ENCODE measurements at places on chromosomes 2 and 18.

- DNase-seq = peak; percentile 11
Observed at GRCh38 chr2:195899226-195899625, 169.4 kb downstream of the DNAH7 start.

DNA sequence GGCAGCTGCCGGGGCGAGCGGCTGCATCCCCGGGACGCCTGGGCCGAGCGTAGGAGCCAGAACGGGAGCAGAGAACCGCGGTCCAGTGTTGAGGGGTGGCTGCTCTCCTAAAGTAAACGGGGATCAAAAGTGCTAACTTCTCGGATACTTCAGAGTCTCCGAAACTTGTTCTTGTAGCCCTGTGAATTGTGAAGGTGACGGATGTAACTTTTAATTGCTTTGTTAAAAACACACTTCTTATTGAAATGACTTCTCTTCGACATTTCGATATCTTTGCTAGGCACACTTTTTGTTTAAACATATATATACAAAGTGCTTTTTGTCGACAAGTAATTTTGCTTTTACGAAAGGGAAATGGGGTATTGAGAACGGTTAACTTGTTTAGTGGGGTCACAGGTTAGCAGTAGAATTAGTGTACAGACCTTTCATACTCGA lies 540 bp downstream of the ATP9B start:
- DNase-seq = peak; percentile 19

- no peak for DNase-seq
Observed at GRCh38 chr2:29182920-29183319, 67.7 kb downstream of the CLIP4 start.

DNA sequence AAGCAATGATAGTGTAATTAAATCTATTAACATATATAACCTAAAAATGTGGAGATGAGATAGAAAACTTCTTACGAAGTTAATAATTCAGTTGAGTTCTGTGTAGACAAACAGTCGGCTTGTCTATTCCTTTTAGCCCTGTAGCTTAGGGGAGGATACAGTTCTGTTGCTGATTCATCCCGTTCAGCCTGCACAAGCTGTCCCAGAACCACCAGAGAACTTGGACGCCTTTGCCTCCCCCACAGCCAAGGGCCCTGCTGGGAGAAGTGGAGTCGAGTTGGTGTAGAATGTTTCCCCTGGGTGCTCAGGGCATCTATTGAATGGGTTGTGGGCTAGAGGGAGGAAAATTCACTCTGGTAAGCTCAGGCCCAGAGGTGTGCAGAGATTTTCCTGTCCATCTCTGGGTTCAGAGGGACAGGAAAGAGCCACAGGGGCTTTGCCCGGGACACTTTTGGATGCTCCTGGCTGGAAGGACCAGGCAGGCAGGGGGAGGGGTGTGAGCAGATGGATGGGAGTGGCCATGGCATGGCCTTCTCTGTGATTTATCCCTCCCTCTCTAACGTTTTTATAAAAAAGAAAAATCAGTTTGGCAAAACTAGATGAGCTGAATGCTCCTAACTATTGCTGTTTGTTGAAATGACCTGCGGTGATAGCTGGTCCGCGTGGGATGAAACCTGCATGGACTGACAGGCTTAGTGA lies 42.8 kb upstream of the GALR1 start:
- peak; percentile 82 for DNase-seq

GRCh38 chr2:200829258-200829655 lies 17.5 kb downstream of the BZW1 start:
- no peak for DNase-seq

- peak; percentile 60 for DNase-seq
Observed at GRCh38 chr2:1972422-1972821, 228.1 kb upstream of the PXDN start.

DNA sequence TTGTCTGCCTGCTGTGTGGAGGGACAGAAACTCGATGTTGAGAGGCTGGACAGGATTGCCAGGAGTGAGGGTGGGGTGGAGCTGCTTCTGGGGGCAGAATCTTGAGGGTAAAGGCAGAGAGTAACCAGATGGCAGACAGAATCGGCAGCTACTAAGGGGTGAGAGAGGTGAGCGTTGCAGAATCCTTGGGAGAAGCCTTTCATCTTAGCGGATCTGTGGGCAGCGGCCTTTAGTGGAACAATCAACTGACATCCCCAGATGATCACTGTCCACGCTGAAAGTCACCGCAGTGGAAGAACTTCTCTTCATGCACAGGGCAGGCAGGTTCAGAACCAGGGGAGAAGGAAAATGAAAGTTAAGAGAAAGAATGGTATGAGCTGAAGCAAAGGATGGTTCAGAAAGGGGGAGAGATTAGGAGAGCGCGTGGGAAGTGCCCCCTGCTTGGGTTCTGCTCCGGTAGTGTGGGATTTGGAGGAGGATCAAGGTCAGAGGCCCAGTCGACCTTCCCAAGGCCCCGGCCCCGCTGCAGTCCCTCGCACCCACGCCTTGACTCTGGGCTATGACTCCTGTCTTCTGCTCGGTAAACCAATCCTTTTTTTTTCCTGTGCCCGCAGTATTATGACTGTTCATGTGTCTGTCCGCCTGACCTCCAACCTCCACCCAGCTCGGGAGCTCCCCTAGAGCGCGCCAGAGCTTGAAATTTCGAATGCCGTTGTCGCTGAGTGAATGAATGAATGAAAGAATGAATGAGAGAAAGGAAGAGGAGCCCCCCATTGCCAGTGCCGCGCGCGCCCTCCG lies 584 bp downstream of the BOLA3 start:
- peak; percentile 31 for DNase-seq

- DNase-seq = no peak
Observed at GRCh38 chr18:21458310-21458709, 142.2 kb downstream of the ESCO1 start.

DNA sequence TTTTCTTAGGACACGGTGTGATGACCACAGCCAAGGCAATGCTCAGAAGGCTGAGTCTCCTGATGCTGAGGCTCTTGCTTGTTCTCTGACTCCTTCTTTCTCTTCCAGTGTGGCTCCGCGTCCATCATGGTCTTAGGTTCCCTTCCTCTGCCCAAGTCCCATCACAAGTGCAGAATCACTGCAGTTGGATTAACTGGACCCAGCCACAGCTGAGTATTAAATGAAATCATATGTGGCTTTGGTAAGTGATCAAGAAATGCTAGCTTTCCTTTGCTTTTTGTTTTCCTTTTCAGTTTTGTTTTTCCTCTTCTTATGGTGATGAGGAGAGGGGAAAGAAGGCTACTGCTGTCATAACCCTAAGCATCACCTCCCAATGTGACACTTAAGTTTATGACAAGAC lies 375.8 kb downstream of the INSIG2 start:
- DNase-seq = no peak

DNA sequence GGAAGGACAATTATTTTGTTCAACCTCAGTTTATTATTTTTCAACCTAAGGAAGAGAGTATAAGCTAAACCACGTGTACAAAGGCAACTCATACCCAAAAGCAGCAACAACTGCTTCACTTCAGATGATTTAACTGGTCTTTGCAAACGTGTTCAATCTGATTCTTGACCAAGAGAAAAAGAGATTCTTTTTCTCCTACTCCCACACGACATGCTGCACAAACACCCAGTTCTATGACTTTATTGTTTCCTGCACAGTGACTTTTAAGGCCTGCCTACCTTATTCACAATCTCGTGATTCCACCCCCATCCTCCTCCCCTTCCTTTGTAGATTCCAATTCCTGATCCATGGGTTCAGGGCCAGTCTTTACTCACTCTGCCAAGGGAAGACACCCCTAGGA lies 1394.8 kb upstream of the ZEB2 start:
- DNase-seq = no peak

- DNase-seq = no peak
Observed at GRCh38 chr18:46336278-46337111, 232.3 kb downstream of the HAUS1 start.

GRCh38 chr2:98489486-98489885 lies 44.8 kb downstream of the INPP4A start:
- no peak for DNase-seq

DNA sequence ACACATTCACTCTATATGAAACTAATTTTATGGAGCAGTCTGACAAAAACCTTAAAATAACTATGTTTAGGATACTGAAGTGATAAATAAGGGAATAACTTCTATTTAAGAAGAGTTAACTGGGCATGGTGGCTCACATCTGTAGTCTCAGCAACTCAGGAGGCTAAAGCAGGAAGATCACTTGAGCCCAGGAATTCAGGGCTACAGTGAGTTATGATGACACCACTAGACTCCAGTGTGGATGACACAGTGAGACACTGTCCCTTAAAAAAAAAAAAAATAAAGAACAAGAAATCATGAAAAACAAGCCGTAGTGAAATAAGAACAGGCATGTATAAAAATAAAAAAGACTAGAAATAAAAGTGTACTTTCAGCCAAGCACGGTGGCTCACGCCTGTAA lies 82.0 kb downstream of the THADA start:
- no peak for DNase-seq

- no peak for DNase-seq
Observed at GRCh38 chr2:29573147-29573546, 348.2 kb downstream of the ALK start.

DNA sequence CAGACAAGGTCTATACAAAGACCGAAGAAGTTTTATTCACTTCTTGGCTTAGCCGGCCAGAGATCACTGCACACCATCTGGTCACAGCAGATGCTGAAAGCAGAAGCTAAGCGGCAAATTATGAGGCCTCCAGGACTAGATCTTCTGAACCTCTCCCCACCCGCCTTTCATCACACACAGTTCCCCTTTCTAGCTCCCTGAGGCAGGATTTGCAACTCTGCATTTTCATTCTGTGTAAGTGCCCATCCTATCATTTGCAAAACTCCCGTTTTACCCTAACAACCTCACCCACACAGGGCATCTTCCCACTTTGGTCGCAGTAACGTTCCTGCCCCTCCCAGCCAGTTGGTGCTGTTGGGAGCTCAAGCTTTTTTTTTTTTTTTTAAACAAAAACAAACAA lies 3.1 kb upstream of the MOB1A start:
- no peak for DNase-seq

- DNase-seq = no peak
Observed at GRCh38 chr2:183530333-183530901, 406.2 kb downstream of the NUP35 start.

DNA sequence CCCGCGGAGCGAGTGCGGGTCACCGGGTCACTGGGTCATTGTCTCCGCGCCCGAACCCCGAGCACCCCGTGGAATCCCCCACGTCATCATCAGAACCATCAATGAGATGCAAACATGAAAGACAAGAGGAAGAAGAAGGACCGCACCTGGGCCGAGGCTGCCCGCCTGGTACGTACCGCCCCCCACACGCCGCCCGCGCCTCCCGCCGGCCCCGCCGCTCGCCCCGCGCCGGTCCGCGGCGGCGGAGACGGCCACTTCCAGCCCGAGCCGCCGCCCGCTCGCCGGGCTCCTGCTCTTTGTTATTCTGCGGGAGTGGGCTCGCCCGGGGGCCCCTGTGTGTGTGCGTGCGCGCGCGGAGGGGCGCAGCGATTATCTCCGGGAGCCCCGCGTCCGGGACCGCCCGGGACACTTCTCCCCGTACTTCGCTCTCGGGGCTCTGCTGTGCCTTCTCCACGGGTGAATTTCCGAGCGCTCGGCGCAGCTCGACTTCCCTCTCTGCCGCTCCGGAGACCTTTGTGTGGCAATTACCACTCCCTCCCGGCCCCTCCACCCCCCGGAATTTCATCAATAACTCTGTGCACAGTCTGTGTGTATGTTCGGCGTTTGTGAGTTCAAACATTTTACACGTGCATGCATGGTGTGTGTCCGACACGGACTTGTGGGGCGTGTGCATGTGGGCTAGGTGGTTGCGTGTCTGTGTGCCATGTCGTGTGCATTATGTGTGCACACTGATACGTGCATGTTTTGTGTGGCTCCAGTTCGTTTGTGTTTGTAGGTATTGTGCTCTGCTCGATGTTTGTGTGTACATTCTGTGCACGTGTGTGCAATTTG lies 714 bp downstream of the ASXL3 start:
- no peak for DNase-seq

- no peak for DNase-seq
Observed at GRCh38 chr2:136693966-136694365, 71.4 kb upstream of the THSD7B start.

DNA sequence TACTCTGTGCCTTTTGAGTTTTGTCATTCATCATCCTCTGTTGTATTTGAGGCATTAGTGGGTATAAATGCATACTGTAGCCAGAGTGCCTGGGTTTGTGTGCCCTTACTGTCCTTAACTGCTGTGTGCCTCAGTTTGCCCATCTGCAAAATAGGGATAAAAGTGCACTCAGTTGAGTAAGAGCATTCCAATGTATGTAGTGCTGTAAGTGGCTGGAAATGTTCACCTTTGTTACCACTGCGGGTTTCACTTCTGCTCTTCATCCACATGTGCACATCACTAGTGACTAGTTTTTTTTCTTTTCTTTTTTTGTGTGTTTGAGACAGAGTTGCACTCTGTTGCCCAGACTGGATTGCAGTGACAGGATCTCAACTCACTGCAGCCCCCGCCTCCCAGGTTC lies 39.9 kb downstream of the PLEKHB2 start:
- DNase-seq = no peak

- DNase-seq = peak; percentile 71
Observed at GRCh38 chr2:39736640-39737039, 42.4 kb downstream of the THUMPD2 start.

DNA sequence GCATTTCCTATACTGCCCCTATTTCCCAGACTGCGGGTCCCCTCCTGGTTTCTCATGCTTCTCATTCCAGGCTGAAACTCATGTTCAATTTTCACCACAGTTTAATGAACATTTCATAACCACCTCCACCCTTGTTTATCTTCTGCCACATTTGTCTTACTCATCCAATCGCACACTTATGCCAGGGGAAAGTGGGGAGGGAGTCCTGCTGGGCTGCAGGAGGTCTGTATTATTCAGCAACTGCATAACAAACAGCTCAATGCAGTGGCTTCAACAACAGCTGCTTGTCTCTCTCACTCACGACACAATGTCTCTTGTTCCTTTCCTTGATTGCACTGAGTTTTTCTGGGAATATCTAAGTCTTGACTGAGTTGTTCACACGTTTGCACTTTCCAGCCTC lies 106.0 kb downstream of the ZNF519 start:
- DNase-seq = no peak

DNA sequence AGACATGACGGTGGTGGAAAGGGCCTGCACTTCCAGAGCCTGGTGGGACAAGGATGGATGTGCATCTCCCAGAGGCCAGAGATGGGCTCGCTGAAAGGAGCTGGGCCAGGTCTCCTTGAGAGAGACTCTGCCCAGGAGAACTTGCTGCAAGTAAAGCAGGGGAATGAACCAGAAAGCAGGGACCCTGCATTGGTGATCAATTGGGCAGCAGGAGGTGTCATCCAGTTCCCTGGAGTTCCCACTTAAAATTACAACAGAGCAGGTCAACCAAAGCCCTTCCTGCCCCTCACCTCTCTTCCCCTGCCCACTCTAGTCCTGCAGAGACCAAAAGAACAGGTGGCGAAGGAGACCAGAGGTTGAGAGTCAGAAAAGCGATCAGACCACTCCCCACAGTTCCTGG lies 69.7 kb upstream of the CAB39 start:
- no peak for DNase-seq

All from fibroblast of pulmonary artery (primary cell).